Aorta (tissue), 5 donors: ENCODE measurements at places on chromosomes 2 and 18. TPM values are rescaled to one million over a fixed set of nuclear protein-coding genes. Genes with fewer than 3 reads are reported as not detected.

GRCh38 chr2:41896186-41896846, 151.5 kb upstream of the PKDCC start:
- no peaks in the 10 kb centered on the region for H3K36me3 ChIP-seq
- peaks cover 9% of the 10 kb centered on the region for H3K4me1 ChIP-seq
- H3K27ac ChIP-seq, result no peak overlapping the region
- no peak for DNase-seq
- no peak overlapping the region for H3K4me3 ChIP-seq

- no peak overlapping the region for H3K27ac ChIP-seq
- no peak for DNase-seq
- H3K36me3 ChIP-seq, result no peaks in the 10 kb centered on the region
- no peaks in the 10 kb centered on the region for H3K4me1 ChIP-seq
These were observed 33.1 kb downstream of the XIRP2 start for GRCh38 chr2:166921261-166921896.

DNA sequence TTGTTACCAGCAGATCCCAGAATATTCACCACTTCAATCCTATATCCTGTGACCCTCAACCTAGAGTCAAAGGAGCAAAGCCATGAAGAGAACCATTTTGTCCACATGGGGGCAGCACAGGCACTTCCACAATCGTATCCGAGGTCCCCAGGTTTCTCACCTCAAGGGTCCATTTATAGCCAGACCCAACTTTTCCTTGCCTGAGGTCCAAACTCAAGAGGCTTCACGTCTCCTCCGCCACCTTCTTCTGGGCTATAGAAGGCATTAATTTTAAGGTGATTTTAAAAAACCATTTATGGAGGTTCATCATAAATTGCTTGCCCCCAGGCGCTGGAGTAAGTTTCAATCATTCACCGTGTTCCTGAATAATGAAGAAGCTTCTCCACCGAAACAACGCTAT, 111.6 kb upstream of the NABP1 start:
- H3K27ac ChIP-seq, result no peak overlapping the region

GRCh38 chr2:100141906-100142305, 484 bp downstream of the AFF3 start:
- H3K27ac ChIP-seq, result no peak overlapping the region
- no peaks in the 10 kb centered on the region for H3K4me1 ChIP-seq
- H3K27me3 ChIP-seq, result no peaks in the 10 kb centered on the region
- no peak overlapping the region for H3K4me3 ChIP-seq
- H3K36me3 ChIP-seq, result no peaks in the 10 kb centered on the region
- DNase-seq, result no peak

- H3K27me3 ChIP-seq, result no peaks in the 10 kb centered on the region
- no peaks in the 10 kb centered on the region for H3K4me1 ChIP-seq
- no peak for DNase-seq
- H3K36me3 ChIP-seq, result no peaks in the 10 kb centered on the region
- H3K27ac ChIP-seq, result no peak overlapping the region
- H3K4me3 ChIP-seq, result no peak overlapping the region
These were observed 72.2 kb upstream of the HPCAL1 start for GRCh38 chr2:10230499-10230898.

The GAREM2 gene
- total RNA-seq, result 7.7 TPM

- DNase-seq, result no peak
- H3K36me3 ChIP-seq, result no peaks in the 10 kb centered on the region
- no peaks in the 10 kb centered on the region for H3K27me3 ChIP-seq
- H3K4me1 ChIP-seq, result no peaks in the 10 kb centered on the region
- no peak overlapping the region for H3K27ac ChIP-seq
These were observed 77.3 kb upstream of the PHLPP1 start for GRCh38 chr18:62637807-62638687.

DNA sequence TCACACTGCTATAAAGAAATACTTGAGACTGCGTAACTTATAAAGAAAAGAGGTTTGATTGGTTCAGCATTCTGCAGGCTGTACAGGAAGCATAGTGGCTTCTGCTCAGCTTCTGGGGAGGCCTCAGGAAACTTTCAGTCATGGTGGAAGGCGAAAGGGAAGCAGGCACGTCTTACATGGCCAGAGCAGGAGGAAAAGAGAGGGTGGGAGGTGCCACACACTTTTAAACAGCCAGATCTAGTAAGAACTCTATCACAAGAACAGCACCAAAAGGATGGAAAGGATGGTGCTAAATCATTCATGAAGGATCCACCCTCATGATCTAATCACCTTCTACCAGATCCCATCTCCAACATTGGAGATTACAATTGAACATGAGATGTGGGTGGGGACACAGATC, 145.5 kb upstream of the OSR1 start:
- no peak overlapping the region for H3K27ac ChIP-seq
- H3K4me3 ChIP-seq, result no peak overlapping the region
- DNase-seq, result no peak

DNA sequence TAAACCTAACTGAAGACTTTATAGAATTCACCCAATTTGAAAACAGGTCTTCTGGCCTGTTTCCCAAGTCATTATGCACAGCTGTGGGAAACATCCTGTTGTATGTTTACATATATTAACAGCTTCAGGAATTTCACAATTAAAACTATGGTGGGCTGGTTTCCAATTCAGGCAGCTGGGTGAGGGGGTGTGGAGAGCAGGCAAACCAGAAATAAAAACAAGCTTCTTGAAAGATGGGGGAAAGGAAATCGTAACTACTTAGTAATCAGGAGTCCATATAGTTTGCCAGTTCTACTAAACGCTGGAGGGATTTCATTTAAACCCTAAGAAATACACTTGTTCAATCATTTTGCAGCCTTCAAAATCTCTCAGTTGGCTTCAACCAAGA, 22.8 kb downstream of the ATP8B1 start:
- no peak overlapping the region for H3K4me3 ChIP-seq
- H3K27me3 ChIP-seq, result no peaks in the 10 kb centered on the region
- H3K36me3 ChIP-seq, result no peaks in the 10 kb centered on the region
- H3K27ac ChIP-seq, result peak overlapping the region; percentile 99

DNA sequence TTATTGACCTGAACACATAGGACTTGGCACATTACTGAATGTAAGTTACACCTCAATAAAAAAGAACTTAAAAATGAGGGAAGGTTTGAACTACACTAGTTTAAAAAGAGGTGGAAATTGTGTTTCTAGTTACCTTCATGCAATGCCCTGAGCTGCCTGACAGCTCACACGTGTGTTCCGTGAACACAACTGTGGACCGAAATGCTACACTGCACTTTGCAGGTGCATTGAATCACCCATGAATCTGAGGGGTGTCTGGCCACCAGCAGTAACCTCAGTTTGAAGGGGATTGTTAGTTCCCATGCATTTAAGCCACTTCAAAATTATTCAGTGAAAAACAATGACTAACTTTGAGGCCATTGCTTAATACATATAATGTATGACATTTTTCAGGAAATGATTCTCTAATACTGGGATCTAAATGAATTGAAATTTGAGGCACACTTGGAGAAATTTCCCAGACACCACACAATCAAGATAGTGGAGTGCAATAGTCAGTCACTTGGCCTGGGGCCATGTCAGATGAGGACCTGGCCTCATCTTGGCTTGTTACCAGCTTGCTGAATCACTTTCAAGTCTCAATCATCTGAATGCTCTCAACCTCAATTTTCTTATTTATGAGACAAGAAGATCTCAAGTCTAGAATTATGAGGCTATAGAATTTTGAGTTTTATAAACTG, 59.3 kb downstream of the MYL12B start:
- no peaks in the 10 kb centered on the region for H3K4me1 ChIP-seq
- no peak for DNase-seq
- H3K4me3 ChIP-seq, result no peak overlapping the region
- H3K36me3 ChIP-seq, result no peaks in the 10 kb centered on the region
- H3K27ac ChIP-seq, result no peak overlapping the region

DNA sequence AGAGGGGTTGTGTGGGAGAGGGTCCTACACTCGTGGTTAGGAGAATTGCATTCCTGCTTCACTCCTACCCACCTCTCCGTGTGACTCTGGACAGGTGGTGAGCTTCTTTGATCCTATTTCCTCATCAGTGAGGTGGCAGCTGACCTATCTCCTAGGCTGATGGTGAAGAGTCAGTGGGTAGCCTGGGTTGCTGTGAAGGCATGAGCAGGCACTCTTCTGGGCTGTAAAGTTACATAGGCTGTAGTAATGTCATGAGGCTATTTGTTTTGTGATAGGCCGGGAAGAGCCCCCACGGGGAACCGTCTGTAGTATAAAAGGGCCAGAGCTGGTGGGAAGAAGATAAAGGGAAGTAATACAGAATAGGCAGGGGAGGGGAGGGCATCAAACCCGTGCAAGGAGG, 83.8 kb downstream of the TMEM247 start:
- H3K27me3 ChIP-seq, result no peaks in the 10 kb centered on the region
- H3K27ac ChIP-seq, result no peak overlapping the region
- no peak overlapping the region for H3K4me3 ChIP-seq
- no peak for DNase-seq
- no peaks in the 10 kb centered on the region for H3K36me3 ChIP-seq

The TXNL4A gene
- total RNA-seq, result 72.0 TPM

DNA sequence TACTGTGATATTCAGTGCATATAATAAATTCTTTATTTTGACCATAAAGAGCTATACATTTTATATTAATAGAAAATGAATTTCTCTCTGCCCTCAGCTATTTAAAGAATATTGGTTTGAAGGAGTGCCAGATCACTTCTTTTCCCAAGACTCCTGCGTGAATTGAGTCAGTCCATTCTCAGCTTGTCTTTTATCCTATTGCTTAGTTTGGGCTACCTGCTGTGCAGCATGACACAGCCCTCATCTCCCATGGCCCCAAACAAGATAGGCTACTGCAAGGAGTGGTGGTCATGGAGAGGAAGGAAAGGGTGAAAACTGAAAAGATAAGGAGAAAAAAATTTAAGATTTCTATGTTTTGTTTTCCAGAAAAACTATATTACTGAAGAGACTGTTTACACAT, 10.1 kb upstream of the FBXO11 start:
- no peak for DNase-seq
- H3K4me1 ChIP-seq, result no peaks in the 10 kb centered on the region
- no peaks in the 10 kb centered on the region for H3K27me3 ChIP-seq
- H3K4me3 ChIP-seq, result no peak overlapping the region
- H3K27ac ChIP-seq, result no peak overlapping the region

The ARHGEF33 gene
- total RNA-seq, result 0.42 TPM

- DNase-seq, result no peak
- no peak overlapping the region for H3K4me3 ChIP-seq
- H3K4me1 ChIP-seq, result no peaks in the 10 kb centered on the region
These were observed 34.9 kb upstream of the ATP8B1 start for GRCh38 chr18:57837917-57838548.

- H3K27ac ChIP-seq, result no peak overlapping the region
- no peak for DNase-seq
- no peak overlapping the region for H3K4me3 ChIP-seq
- H3K27me3 ChIP-seq, result no peaks in the 10 kb centered on the region
These were observed 115.8 kb downstream of the TTC27 start for GRCh38 chr2:32743480-32744236.

- no peaks in the 10 kb centered on the region for H3K4me1 ChIP-seq
- H3K27me3 ChIP-seq, result no peaks in the 10 kb centered on the region
- no peak for DNase-seq
- no peak overlapping the region for H3K4me3 ChIP-seq
These were observed 150.0 kb downstream of the STK39 start for GRCh38 chr2:168097431-168097830.

- no peaks in the 10 kb centered on the region for H3K27me3 ChIP-seq
- no peak overlapping the region for H3K4me3 ChIP-seq
- no peaks in the 10 kb centered on the region for H3K4me1 ChIP-seq
- H3K27ac ChIP-seq, result no peak overlapping the region
- no peaks in the 10 kb centered on the region for H3K36me3 ChIP-seq
- DNase-seq, result no peak
These were observed 51.1 kb upstream of the LGALSL start for GRCh38 chr2:64402876-64403275.

- DNase-seq, result no peak
- no peaks in the 10 kb centered on the region for H3K36me3 ChIP-seq
- H3K27me3 ChIP-seq, result no peaks in the 10 kb centered on the region
- peak overlapping the region; percentile 56 for H3K27ac ChIP-seq
These were observed 1233.2 kb upstream of the ZEB2 start for GRCh38 chr2:145753041-145753608.

The TRAK2 gene
- 119 TPM for total RNA-seq

DNA sequence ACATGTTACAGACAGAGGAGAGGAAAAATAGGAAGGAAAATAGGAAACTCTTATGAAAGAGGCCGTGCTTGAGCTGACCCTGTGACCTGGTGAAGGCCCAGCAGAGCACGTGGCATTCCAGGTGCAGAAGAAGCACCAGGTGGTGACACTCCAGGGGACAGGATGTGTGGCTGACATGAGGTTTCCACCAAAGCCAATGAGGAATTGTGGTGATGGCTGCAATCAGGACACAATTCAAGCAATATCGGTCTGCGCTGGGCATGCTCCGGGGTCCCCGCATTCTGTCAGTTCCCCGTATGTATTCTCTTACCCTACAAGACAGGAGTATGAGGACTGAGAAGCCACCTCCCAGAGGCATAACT, 504.2 kb downstream of the EIPR1 start:
- H3K4me1 ChIP-seq, result no peaks in the 10 kb centered on the region
- H3K27me3 ChIP-seq, result no peaks in the 10 kb centered on the region
- no peak overlapping the region for H3K4me3 ChIP-seq
- H3K36me3 ChIP-seq, result no peaks in the 10 kb centered on the region

DNA sequence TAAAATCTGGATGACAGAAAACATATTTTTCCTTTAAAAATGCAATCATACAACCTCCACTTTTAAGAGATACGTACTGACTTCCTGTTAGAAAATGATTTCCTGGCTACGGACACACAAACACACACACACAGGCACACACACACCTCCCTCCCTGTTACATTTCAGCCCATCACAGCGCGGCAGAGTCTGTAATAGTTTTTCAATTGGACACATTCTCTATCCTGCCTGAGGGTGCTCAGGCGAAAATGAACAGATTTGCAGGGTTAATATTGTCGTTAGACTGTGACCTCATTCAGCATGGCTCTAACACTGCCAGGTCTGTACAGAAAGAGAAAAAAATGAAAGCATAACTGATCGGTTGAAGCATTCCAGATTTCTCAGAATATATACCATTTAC, 45.0 kb downstream of the KCTD1 start:
- no peak overlapping the region for H3K4me3 ChIP-seq
- no peaks in the 10 kb centered on the region for H3K4me1 ChIP-seq
- H3K27me3 ChIP-seq, result no peaks in the 10 kb centered on the region
- H3K27ac ChIP-seq, result no peak overlapping the region
- no peak for DNase-seq

GRCh38 chr2:3631851-3632659, 25.9 kb upstream of the ALLC start:
- no peak overlapping the region for H3K27ac ChIP-seq
- H3K4me3 ChIP-seq, result no peak overlapping the region
- no peaks in the 10 kb centered on the region for H3K27me3 ChIP-seq
- no peaks in the 10 kb centered on the region for H3K4me1 ChIP-seq
- peak; percentile 45 for DNase-seq

DNA sequence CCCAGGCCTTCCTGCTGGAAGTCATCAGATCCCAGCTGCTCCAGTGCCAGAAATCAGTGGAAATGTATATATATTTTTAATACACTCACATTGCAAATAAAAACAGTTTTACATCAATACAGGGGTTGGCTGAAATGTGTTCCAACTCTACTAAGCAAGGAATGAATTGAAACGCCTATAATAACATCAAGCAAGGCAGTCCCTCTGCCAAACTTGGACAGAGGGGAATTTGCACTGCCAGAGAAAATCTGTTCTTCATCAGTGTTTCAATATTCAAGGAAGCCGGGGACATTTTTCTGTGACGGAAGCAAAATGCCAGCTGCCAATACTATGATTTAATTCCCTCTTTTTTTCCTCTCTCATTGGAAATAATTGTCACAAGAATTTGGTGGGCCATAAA, 335.3 kb downstream of the TNS1 start:
- H3K36me3 ChIP-seq, result no peaks in the 10 kb centered on the region
- H3K4me3 ChIP-seq, result no peak overlapping the region
- H3K27ac ChIP-seq, result peak overlapping the region; percentile 79
- H3K27me3 ChIP-seq, result no peaks in the 10 kb centered on the region

GRCh38 chr2:32748158-32748557, 120.3 kb downstream of the TTC27 start:
- no peak overlapping the region for H3K4me3 ChIP-seq
- H3K4me1 ChIP-seq, result peaks cover 8% of the 10 kb centered on the region
- H3K27me3 ChIP-seq, result no peaks in the 10 kb centered on the region
- no peak for DNase-seq
